ENCODE measurements at places on chromosomes 11 and 22.
A peak's percentile ranks its signal among the peaks of the same experiment; 100 is the strongest.

- no peak for DNase-seq
These were observed 385.5 kb upstream of the ANO5 start for GRCh38 chr11:21807350-21807749.

DNA sequence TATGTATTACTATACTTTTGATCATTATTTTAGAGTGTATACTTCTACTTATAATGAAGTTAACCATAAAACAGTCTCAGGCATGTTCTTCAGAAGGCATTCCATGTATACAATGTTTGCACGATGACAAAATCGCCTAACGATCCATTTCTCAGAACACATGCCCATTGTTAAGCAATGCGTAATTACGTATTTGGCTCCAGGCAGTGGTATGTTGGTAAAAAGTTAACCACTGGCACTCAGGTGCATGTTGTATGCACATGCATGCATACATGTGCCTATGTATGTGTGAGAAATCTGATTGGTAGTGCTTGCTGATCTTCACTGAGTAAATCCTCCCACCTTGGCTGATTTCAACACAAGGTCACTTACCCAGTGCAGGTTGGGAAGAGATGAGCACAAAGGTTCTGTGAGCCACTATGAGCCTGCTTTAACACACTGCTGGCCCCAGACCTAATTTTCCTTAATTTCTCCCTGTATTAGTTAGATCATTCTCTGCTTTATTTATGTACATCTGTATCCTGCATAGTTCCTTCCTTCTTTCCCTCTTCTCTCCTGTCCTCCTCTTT lies 164.6 kb downstream of the ARHGAP42 start:
- DNase-seq = no peak

- DNase-seq = no peak
These were observed 65.6 kb downstream of the BUD13 start for GRCh38 chr11:116707161-116707629.

- DNase-seq = no peak
These were observed 1.3 kb upstream of the KMT5B start for GRCh38 chr11:68214173-68215086.

DNA sequence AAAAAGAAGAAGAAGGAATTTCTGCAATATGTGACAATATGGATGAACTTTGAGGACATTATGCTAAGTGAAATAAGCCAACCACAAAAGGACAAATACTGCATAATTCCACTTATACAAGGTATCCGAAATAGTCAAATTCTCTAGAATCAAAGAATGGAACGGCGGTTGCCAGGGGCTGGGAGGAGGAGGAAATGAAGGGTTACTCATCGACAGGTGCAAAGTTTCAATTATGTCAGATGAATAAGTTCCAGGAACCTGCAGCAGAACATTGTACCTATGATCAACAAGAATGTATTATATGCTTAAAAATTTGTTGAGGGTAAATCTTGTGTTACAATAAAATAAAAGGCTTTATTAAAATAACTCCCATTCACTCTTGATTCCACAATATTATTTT lies 49.0 kb downstream of the SC5D start:
- no peak for DNase-seq

DNA sequence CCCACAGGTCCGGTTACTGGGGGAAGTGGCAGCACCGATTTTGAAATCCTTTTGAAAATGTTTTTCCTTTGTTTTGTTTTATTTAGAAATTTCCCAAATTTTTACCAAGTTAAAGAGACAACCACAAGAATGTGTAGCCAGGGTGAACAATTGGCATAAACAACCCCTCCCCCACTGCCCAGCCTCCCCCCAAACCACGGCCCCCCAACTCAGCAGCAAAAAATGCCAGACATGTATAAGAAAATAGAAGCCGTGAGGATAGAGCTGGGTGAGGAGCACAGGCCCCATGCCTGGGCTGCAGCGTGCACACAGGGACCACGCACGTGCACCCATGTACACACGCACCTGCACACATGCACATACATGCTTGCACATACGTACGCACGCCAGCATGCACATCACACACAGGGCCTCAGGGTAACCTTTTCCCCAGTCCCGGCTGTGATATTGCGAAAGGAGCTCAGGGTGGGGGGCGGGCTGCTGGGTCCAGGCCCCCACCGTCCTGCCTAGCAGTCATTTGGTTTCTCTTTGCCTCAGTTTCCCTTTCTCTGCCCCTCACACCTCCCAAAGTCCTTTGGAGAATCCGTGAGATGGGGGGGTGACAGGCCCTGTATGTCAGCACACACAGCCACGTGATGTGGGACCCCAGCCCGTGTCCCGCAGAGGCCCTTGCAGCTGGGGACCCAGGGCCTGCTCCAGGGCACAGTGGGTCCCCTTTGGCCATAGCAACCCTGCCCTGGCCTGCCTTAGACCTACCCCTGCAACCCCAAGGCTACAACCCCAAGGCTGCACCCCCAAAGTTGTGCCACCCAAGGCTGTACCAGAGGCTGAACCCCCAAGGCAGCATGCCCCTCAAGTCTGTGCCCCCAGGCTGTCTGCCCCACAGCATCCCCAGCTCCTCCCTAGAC lies 42.9 kb downstream of the IGF2 start:
- DNase-seq = no peak

- DNase-seq = peak; percentile 100
These were observed 271 bp downstream of the FKBP2 start for GRCh38 chr11:64241241-64241490.

Measured in naive thymus-derived CD4-positive, alpha-beta T cell (primary cell).